G401 (cell line): ENCODE measurements at places on chromosomes 5 and 9.
A peak's percentile ranks its signal among the peaks of the same experiment; 100 is the strongest.

DNA sequence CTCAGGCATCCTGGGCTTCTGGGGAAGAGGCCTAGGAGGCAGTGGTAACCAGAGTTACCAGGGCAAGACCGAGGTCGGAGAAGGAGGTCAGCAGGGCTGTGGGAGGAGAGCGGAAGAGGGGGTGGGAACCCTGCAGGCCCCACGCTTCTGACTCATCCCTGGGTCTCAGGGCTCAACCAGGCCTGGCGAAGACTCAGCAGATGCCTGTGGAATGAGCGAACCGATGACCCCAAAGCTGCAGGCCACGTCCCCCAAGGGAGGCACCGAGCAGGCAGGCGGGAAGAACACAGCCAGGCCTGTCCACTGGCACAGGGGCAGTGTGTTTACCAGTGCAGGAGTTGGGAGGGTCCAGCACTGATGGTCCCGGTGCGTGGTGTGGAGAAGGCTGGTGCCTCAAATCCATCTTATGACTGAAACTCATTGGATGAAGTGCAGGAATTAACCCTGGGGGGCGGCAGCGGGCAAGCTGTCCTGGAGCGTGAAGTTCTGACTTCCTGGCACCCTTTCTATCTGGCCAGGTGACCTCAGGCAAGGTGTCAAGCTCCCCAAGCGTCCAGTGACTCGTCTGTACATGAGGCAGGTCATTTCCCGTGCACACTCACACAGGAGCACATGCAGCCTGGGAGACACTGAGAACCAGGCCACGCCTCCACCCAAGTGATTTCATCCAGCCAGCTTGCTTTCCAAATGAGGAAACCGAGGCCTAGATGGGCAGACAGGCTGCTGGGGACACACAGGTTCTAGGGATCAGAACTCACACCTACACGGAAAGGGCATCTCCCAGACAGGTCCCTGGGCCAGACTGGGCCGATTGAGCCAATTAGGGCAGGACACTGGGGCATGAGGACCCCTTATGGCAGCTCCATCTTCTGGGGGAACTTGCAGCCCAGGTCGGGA, 69.1 kb downstream of the ADAMTS2 start:
- DNase-seq: no peak

- DNase-seq: no peak
Measured at GRCh38 chr5:11801061-11801460, 103.2 kb downstream of the CTNND2 start.

- no peak for DNase-seq
Measured at GRCh38 chr9:109496841-109497225, 1.3 kb downstream of the PTPN3 start.

GRCh38 chr9:12964271-12964670, 189.5 kb downstream of the LURAP1L start:
- DNase-seq: no peak

DNA sequence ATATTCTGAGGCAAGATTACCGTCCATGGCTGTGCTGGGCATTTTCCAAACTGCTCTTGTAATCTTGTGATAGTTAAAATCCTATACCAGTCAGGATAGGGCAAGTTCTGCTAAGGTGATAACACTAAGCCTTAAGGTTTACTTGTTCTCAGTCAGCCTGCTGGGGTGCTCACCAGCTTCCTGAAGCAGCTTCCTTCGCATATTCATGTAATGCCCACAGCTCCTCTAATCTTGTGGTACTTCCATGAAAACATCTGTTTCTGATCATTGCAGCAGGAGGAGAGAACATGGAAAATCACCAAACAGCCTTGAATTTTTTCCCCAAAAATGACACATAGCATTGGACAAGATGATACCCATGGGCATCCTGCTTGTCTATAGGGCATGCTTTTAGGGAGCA, 473.2 kb downstream of the MED10 start:
- DNase-seq: no peak

GRCh38 chr9:68507130-68507805, 33.4 kb downstream of the TMEM252 start:
- peak; percentile 68 for DNase-seq

DNA sequence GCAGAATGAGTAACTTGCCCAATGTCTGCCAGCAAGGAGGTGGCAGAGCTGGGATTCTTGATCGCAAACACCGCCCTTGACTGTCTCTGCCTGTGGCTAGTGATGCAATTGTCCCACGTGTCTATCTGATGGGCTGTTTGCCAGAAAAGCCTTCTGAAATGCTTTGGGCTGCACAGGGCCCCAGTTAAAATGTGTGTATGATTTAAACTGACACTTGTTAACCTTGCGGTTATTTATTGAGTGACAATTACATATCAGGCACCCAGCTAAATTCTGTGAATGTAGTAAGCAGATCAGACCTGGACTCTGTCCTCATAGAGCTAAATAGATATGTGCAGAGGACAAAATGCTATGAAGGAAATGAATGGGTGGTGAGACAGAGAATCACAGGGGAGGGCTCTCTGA, 11.6 kb upstream of the IL12B start:
- peak; percentile 7 for DNase-seq
